ENCODE measurements at places on chromosomes 16 and 17. TPM values are rescaled to one million over a fixed set of nuclear protein-coding genes. Genes with fewer than 3 reads are reported as not detected.

GRCh38 chr17:2634361-2634960 is 41.0 kb downstream of the PAFAH1B1 start:
- no peaks in the 10 kb centered on the region for H3K27me3 ChIP-seq
- peaks cover 46% of the 10 kb centered on the region for H3K36me3 ChIP-seq

Gene DVL2
- total RNA-seq: 56.1 TPM

- H3K4me1 ChIP-seq: no peaks in the 10 kb centered on the region
- no peak overlapping the region for H3K27ac ChIP-seq
- DNase-seq: no peak
- no peaks in the 10 kb centered on the region for H3K27me3 ChIP-seq
- no peaks in the 10 kb centered on the region for H3K36me3 ChIP-seq
Measured at GRCh38 chr16:6032438-6032837, 934.8 kb upstream of the EEF2KMT start.

GRCh38 chr17:29663155-29663554 is 40.4 kb upstream of the CORO6 start:
- H3K27me3 ChIP-seq: no peaks in the 10 kb centered on the region
- H3K4me1 ChIP-seq: peaks cover 18% of the 10 kb centered on the region
- H3K4me3 ChIP-seq: no peak overlapping the region
- H3K36me3 ChIP-seq: peaks cover 73% of the 10 kb centered on the region
- H3K27ac ChIP-seq: no peak overlapping the region
- DNase-seq: no peak

DNA sequence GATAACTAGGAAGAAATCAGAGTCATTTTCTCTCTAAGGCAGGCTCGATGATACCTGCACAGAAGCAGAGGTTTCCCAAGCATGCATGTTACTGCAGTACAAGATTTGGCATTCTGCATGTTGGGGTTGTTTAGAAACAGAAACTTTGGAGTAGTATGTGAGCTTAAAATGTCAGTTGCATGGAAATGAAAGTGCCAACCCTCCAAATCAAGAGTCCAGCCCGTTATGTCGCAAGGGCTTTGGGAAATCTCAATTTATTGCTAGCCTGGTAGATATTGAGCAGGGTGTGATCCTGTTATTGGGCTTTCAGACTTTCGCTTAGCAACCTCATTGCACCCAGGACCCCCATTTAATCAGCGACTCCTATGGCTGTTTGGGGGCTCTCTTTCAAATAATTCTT is 490.8 kb downstream of the MAF start:
- H3K36me3 ChIP-seq: no peaks in the 10 kb centered on the region
- no peak for DNase-seq
- no peaks in the 10 kb centered on the region for H3K4me1 ChIP-seq

DNA sequence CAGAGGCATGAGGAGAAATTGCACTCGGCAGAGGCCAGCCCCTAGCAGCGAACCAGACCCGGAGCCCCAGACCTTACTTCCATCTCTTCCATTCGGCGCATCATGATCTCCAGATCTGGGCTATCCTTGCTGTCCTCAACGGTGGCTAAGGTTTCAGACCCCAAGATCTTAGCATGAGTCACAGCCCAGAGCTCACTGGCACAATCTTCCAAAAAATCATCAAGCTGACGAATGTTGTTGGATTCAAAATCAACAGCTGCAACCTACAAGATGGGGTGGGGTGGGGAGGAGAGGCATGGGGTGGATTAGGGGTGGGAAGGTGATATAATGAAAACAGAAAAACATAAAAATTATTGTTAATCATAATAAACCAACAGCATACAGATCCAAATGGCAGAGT is 39.7 kb upstream of the PITPNM3 start:
- no peak for DNase-seq
- H3K27ac ChIP-seq: no peak overlapping the region
- H3K4me3 ChIP-seq: no peak overlapping the region
- H3K36me3 ChIP-seq: peaks cover 78% of the 10 kb centered on the region
- H3K4me1 ChIP-seq: peaks cover 12% of the 10 kb centered on the region

Gene PPL
- not detected for total RNA-seq

- no peak overlapping the region for H3K27ac ChIP-seq
- DNase-seq: no peak
- no peaks in the 10 kb centered on the region for H3K4me1 ChIP-seq
- no peak overlapping the region for H3K4me3 ChIP-seq
Measured at GRCh38 chr16:79909571-79909970, 309.0 kb upstream of the MAF start.

GRCh38 chr16:75458439-75458838 is 6.0 kb downstream of the TMEM170A start:
- H3K27me3 ChIP-seq: no peaks in the 10 kb centered on the region
- peaks cover 20% of the 10 kb centered on the region for H3K36me3 ChIP-seq
- no peak overlapping the region for H3K4me3 ChIP-seq
- peaks cover 55% of the 10 kb centered on the region for H3K4me1 ChIP-seq
- DNase-seq: no peak

GRCh38 chr17:82014432-82014831 is 8.2 kb downstream of the CENPX start:
- no peaks in the 10 kb centered on the region for H3K27me3 ChIP-seq
- no peak for DNase-seq
- H3K4me3 ChIP-seq: no peak overlapping the region
- no peaks in the 10 kb centered on the region for H3K4me1 ChIP-seq

DNA sequence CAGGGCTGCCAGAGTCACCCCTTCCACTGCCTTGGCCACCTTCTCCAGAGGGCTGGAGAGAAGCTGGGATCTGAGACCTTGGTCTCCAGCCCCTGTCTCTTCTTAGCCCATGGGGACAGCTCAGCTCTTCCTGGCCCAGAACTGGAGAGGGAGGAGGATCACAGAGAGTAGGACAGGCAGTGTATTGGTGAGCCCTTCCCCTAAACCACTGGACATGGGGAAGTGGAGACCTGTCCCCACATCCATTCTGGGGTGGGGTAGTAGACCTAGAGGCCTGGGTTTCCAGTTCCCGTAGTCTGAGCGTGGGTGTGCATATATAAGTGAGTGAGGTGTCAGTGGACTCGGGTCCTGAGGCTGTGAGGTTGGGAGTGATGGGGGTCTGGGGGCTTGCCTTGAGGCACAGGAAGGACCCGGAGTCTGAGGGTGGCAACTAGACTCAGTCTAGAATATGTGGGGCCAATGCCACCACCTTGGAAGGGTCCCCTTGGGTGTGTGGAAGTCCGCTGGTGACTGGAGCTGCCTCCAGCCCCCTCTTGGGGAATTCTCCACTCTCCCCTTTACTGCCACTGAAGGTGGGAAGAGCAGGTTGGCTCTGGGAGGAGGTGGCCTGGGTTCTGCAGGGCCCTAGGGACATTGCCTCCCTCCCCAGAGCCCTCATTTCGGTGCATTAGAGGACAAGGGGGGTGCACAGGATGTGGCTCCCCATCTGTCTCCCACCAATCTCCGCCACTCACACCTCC is 19.9 kb downstream of the GJD3 start:
- peaks cover 84% of the 10 kb centered on the region for H3K4me1 ChIP-seq
- DNase-seq: no peak
- peaks cover 32% of the 10 kb centered on the region for H3K36me3 ChIP-seq
- H3K4me3 ChIP-seq: peak overlapping the region; percentile 85
- H3K27me3 ChIP-seq: no peaks in the 10 kb centered on the region
- peak overlapping the region; percentile 59 for H3K27ac ChIP-seq
